ENCODE measurements at places on chromosomes 6 and 20.

- DNase-seq, result no peak
Observed at GRCh38 chr6:98875375-98875774, 41.0 kb downstream of the POU3F2 start.

DNA sequence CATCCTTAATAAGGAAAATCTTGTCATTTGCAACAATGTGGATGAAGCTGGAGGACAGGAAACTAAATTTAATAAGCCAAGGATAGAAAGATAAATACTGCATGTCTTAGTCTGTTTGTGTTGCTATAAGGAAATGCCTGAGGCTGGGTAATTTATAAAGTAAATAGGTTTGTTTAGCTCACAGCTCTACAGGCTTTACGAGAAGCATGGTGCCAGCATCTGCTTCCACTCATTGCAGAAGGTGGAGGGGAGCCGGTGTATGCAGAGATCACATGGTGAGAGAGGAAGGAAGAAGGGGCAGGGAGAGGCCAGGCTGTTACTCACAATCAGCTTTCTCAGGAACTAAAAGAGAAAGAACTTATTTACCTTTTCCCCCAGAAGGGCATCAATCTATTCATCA lies 118.9 kb upstream of the SMLR1 start:
- no peak for DNase-seq

- peak; percentile 46 for DNase-seq
Observed at GRCh38 chr6:150981095-150981494, 115.6 kb downstream of the MTHFD1L start.

DNA sequence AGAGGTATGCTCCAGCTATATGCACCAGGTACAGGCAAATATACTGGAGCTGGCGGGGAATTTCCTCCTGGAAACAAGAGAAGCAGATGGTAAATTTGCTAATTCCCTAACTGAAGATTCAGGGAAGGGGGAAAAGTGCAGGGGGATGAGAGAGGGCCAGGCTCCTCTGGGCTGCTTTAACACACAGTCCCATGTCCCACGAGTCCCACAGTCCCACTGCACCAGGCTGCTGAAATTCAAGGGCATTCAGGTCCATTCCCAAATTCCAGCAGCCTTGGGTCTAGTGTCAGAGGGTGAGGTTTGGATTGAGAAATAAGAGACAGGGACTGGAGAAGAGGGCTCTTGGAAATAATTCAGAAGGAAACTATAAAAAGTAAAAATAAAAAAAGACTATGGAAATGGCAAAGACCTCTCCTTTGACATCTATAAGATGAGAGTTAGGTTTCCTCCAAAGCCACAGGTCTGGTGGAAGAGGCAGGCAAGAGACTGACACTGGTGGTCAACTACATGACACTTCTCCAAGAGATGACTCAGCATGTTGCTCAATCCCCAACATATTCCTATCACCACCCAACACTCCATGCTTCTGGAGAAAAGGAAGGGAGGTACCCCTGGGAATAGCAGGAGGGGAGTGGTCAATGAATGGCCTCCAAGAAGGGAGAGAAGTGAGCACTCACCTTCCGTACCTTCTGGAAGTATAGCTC lies 69.2 kb downstream of the TRAM2 start:
- peak; percentile 3 for DNase-seq

DNA sequence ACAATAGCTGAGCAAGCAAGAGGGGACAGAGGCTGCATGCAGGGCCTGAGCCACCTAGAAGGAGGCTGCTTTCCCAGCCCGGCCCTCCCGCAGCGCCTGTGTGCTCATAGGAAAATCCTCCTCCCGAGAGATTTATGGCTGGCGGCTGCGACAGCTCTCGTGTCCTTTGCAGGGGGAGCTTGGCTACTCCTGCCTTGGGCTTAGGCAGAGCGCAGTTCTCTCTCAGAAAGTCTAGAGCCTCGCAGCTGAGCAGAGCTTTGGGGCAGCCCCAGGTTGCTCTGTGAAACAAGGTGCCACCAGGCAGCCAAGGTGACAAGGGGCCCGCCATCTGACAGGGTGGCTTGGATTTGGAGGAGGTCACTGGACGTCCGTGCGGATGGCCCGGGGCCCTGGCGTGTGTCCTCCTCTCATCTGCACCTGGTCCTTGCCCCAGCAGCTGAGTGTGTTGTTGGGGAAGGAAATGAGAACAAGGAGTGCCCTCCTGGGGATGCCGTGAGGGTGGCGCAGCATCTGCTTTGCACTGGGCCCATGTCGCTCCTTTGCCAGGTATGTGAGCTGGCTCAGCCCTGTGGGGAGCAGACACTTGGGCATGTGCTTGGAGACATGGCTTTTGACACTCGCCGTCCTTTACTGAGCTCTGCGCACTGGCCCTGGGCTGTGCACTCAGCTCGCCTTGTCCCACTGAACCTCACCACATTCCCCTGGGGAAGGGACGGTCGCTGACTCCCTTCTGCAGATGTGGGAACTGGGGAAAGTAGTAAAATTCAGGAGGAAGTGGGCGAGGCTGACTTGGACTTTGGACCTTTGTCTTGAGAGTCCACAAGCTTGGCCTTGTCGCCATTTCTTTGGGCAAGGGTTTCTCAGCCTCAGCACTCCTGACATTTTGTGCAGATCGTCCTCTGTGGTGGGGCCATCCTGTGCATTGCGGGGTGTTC lies 41.9 kb downstream of the EDN3 start:
- DNase-seq, result no peak

GRCh38 chr20:47181056-47181862 lies 175.2 kb downstream of the ZMYND8 start:
- DNase-seq, result peak; percentile 61

DNA sequence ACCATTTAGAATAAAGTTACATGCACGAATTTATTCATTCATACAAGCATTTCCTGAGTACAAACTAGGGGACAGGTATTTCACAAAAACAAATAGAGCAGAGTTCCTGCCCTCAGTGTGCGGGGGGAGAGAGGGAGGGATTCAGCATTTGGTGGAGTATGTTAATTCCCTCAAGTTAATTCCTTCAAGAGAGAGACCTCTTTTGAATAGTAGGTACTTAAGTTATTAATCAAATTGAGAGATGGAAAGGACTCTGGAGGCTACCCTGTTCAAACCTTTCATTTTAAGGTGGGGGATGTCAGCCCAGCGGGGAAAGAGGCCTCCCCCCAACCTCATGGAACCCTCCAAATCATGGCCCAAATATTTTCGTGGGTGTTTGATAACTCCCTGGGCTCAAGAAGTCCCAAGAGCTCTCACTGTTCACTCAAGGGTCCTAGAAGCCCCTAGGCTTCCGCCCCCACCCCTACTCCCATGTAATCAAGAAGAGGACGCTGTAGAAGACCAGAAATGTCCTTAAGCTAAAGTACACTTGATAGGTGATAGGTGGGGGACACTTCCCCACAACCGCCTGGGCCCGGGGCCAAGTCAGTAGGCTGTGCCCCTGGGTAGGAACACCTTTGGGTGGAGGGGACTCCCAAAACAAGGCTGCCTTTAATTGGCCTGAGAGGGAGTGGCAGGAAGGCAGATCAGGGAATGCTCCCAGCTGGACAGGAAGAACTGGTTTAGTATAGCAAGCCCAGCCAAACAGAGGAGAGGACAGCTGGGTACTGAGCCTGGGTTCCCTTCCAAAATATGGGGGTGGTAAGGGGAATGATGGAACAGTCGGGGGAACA lies 2.9 kb downstream of the SDC4 start:
- no peak for DNase-seq

GRCh38 chr6:40932366-40932765 lies 106.7 kb downstream of the UNC5CL start:
- no peak for DNase-seq

- DNase-seq, result no peak
Observed at GRCh38 chr6:81842254-81842653, 89.8 kb upstream of the TENT5A start.

GRCh38 chr6:11770546-11771466 lies 7.8 kb downstream of the ADTRP start:
- DNase-seq, result peak; percentile 50

- no peak for DNase-seq
Observed at GRCh38 chr6:91447081-91447480, 860.2 kb upstream of the MAP3K7 start.

GRCh38 chr20:48794360-48794759 lies 33.4 kb downstream of the PREX1 start:
- DNase-seq, result no peak

GRCh38 chr20:61105395-61105794 lies 146.7 kb upstream of the CDH4 start:
- DNase-seq, result no peak

DNA sequence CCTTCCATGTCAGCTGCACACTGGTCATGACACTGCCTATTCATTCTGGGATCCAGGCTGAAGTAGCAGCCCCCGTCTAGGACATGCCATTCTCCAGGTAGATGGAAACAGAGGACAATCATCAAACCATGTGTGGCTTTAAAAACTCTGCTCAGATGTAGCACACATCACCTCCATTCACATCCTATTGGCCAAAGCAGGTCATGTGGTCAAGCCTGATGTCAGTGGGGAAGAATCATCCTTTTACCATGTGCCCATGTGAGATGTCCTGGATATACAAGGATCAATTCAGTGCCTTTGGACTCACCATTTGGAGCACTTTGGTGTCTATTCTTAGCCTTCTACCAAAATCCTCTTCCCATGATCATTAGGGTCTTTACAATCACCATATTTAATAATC lies 99.5 kb downstream of the CDC5L start:
- no peak for DNase-seq

- peak; percentile 84 for DNase-seq
Observed at GRCh38 chr20:45857882-45858216, 435 bp downstream of the ZSWIM3 start.

DNA sequence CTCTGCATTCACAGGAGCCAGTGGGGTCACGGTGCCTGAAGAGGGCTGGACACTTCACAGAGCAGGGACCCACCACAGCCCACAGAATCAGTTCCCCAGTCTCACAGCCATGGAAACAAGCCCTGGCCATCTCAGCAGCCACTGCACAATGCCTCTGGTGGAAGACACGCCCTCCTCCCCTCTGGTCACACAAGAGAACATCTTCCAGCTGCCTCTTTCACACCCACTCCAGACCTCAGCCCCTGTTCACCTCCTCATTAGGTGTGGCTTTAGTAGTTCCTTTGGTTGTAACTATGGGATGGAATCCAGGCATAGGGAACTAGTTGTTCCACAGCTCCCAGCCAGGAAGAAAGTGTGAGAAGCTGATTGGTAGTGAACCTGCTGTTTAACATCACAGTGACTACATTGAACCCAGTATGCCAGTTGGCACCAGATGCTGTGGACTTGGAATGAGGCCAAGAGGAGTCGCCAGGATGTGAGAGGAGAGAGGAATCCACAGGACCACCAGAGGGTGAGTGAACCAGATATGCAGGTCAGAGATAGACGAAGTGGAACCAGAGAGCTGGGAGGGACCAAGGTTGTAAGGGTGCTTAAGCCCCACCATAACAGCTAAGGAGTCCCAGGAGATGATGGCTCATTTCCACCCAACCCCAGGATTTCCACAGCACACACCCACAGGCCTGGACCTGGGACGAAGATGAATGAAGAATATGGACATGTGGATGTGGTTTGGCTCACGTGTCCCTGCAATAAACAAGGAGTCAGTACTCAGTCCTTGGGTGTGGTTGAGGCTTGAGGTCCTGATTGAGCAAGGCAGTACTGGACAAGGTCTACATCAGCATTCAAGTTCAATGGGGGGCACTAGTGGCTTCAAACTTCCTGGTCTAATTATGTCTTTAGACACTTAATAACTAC lies 8.8 kb upstream of the BTN3A3 start:
- no peak for DNase-seq

DNA sequence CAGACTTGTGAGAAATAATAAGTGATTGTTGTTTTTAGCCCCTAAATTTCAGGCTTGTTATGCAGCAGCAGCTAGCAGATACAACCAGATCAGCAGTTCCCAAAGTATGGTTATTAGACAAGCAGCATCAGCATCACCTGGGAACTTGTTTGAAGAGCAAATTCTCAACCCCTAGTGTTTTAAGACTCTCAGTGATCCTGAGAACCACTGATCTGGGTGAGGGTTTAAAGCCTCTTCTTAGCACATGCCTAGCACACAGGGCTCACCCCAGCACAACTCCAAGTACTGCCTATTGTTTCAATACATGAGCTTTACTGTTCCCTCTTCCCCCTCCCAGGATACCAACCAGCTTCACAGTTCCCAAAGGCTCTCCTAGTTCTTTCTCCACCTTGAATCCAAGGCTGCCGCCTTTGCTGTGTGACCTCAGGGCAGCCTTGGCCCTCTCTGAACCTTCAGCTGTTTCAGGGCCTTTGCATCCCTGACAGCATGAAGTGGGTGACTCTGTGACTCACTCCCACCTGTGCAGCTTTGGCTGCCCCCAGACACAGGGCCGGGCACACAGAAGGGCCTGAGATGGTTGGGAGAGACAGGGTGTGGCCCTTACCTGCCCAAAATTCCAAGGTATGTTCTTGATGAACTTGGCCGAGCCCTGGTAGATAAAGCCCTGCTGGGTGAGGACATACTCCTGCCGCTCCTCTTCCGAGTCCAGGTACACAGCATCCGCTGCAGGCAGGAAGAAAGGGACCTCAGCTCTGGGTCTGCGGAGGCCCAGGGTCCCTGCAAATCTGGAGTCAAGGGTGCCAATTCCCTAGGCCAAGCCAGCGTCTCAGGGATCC lies 14.5 kb downstream of the TGM2 start:
- DNase-seq, result no peak

GRCh38 chr6:43455531-43456428 lies at the start of gene DLK2:
Gene DLK2, minus strand, starts transcription at chr6:43455548. Its CDS starts 723 bp downstream, at chr6:43454825.
- DNase-seq, result peak; percentile 75

GRCh38 chr20:1896484-1897258 lies 1.5 kb downstream of the SIRPA start:
- DNase-seq, result no peak

- peak; percentile 20 for DNase-seq
Observed at GRCh38 chr6:132481189-132481588, 31.7 kb downstream of the STX7 start.

DNA sequence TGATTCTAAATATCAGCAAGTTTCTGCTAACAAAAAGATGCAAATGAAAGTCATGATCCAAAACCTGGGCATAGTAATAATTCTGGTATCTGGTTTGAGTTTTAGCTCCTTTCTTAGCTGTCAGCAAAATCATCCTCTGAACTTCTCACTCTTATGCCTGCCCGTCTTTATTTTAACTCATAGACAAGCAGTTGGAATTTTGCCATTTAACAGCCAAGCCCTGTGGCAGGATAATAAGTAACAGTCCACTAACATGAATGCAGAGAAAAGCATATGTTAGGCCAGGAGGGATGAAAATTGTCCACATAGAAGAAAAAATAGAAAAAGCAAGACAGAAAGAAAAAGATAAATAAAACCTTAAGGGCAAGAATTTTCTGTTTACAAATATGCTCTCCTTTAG lies 170.0 kb upstream of the LAMA2 start:
- DNase-seq, result no peak

GRCh38 chr20:63789836-63790571 lies 41.1 kb downstream of the ZBTB46 start:
- DNase-seq, result no peak

- DNase-seq, result peak; percentile 69
Observed at GRCh38 chr20:46119028-46119546, 973 bp downstream of the CD40 start.

- DNase-seq, result no peak
Observed at GRCh38 chr20:41178904-41179432, 41.6 kb downstream of the PLCG1 start.

GRCh38 chr6:39091220-39091619 lies 23.8 kb downstream of the SAYSD1 start:
- DNase-seq, result no peak

All from GM13976 (cell line).